Activated CD4-positive, alpha-beta T cell treated with anti-CD3 and anti-CD28 coated beads for 48 hours (primary cell): ENCODE measurements at places on chromosomes 5 and 9.
A peak's percentile ranks its signal among the peaks of the same experiment; 100 is the strongest.

DNA sequence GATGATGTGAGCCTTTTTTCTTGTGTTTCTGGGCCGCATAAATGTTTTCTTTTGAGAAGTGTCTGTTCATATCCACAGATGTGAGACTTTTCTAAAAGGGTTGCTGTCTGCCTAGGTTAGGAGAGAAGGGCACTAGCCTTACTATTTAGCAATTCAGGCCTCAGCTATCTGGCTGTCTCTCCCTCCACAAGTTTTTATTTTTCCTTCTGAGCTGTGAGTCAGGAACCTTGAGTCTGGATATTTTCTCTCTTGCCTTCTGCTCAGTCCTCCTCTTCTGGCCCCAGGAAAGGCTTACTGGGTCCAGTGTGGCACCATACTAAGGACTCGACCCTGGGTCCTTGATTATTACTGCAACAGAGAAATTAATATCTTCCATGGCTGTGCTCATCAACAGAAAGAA lies 187.6 kb downstream of the CSNK1G3 start:
- DNase-seq: no peak

GRCh38 chr9:95317893-95318211 lies 343 bp upstream of the FANCC start:
- DNase-seq: no peak

DNA sequence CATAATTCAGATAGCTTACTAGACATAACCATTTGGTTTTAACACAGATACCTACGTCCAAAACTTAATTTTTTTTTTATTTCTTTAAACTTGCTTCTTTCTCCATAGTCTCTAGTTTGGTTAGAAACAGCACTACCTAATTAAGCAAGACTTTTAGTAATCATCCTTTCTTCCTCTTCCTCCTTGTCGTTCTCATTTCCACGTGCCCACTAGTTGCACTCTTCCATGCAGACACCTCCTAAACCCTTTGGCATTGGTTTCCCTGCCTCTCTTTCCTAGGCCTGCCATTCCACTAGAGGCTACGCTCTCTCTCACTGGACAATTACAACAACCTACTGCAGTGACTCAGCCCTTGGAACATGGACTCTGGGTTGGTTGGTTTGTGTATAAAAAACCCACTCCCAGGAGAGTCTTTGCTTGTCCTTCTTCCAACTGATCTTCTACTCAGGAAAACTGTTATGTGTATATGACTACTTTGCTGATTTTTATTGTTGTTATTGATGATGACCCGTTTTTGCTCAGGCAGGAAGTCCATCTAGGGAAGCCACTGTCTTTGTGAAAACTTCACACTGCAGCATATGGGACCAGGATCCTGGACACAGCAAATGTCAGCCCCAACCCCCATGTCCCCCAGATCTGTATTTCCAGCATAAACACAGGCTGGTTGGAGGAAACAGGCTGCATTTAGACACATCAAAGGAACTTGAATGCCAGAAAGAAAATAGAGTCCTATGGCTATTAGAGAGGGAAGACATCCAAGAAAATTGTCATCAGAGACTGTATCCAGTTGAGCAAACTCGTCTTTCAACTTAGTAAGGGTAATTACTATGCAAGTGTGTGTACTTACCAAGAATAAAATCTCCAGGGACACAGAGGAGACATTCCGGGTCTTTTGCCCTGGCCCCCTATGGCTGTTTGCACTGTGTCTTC lies 503.2 kb downstream of the GADD45G start:
- DNase-seq: no peak

- peak; percentile 49 for DNase-seq
Measured at GRCh38 chr9:121286973-121287741, 19.2 kb downstream of the GSN start.

DNA sequence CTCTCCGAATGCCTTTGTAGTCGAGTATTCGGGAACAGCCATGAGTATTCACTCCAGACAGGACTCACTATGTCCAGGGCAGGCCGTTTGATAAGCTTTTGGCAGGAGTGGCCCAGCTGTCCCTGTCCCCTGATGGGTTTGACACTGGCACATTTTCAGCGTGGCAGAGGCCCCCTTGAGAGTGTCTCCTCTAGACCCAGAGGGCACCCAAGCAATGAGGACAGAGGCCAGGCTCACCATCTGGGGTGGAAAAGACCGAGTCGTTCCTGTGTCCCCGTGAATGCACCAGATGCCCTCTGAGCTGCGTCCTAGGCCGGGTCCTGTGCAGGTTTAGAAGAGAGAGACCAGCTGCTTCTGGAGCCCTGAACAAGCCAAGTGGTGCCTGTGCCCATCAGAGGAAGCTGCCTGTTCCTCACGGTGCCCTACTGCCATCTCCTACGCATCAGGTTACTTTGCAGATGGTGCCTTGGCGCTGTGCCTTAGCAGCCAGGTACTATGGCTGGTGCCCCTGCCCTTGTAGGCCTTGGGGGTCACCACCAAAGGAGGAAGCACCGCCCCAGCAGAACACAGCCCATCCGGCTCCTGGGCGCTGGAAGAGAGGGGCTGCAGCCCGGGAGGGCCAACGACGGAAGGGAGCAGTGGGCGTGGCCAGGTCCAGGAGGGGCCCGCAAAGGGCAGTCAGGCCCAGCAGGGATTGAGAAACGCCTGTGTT lies 42.4 kb downstream of the LRSAM1 start:
- no peak for DNase-seq

- peak; percentile 4 for DNase-seq
Measured at GRCh38 chr9:1709347-1709746, 305.8 kb upstream of the SMARCA2 start.

GRCh38 chr9:108621991-108622855 lies 233.6 kb downstream of the ACTL7B start:
- DNase-seq: no peak

DNA sequence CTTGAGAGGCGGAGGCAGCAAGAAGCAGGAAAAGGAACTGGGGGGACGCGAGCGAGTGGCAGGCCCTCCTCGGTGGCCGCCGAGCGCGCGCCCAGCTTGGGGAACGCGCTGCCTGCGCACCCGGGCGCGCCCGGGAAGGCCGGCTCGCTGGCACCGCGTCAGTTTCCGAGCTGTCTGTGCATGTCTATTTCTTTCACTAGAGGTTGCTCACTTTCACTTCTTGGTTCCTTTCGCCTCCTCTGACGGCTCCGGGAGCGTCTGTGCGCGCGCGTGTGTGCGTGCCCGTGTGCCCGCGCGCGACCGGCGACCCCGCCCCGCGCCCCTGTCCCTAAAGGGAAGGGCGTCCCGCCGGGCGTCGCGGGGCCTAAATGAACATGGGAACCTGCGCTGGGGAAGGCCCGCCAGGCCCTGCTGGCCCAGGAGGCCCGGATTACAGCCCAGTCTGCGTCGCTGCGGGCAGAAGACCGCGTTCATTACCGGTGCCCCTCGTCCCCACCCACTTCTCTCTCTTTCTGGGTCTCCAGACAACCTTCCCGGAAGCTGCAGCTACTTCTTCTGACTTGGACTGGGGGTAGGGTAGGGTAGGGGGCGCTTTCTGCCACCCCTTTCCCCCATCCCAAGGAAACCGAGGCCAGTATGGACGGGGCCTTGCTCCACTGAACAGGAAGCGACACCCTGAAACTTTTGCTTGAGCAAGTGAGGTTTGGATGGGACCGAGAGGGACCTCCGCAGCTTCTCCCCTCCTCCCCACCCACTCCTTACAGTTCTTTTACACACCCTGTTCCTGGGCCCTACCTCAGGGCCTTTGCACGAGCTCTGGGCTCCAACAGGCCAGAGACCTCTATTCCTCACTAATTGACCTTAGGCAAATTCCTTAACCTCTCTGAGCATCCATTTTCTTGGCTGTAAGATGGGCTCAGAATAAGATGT lies 205.8 kb upstream of the IER5L start:
- DNase-seq: peak; percentile 76

DNA sequence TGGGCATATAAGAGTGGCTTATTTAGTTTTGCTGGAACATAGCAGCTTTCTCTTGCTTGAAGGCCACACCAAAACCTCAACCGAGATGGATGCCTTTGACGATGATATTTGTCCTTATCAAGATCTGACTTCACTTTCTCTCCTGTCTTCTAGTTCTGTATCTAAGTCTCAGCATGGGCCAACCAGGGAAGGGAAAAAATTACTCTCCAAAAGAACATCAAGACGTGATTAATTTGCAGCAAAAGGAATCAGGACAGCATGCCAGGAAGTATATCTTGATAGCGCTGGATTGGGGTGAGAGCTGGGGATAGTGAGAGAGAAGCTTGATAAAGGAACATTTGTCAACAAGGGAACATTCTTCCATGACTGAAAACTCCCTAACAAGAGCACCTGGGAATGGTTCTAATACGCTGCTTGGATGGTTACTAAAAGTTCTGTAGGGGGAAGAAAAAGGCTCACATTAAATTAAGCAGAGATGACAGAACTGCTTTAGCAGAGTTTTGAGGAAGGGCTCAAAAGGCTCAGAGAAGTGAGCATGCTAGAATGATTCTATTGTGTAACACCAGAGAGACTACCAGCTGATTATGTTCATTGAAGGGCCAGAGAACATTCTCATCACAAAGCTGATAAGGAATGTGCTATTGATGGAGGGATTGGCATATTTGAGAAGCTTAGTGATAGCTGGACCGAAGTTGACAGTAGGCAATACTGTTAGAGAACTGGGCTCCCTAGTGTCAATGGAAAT lies 21.6 kb upstream of the ANXA1 start:
- DNase-seq: no peak

- DNase-seq: no peak
Measured at GRCh38 chr5:33854733-33855151, 37.0 kb downstream of the ADAMTS12 start.

GRCh38 chr9:115444959-115445358 lies 327.0 kb upstream of the TNC start:
- DNase-seq: no peak

DNA sequence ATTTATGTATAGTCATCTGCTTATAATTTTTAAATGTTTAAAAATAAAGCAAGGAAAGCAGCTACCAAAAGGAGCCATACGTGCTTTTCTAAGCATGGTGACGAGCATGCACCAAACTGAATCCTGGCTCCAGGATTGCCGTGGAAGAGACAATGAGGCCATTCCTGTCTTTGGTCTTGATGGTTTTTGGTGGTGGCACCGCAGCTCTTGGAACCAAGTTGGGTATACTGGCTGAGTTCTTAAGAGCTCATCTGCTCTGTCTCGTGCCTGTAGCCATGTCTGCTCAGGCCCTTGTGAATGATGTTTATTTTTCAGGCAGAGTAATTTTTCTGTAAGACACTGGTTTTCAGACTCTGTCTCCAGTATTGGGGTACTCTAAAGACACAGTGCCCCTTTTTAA lies 246.1 kb downstream of the FANCC start:
- no peak for DNase-seq

GRCh38 chr9:111966861-111967291 lies 70.3 kb downstream of the UGCG start:
- DNase-seq: no peak

- no peak for DNase-seq
Measured at GRCh38 chr9:22098643-22099332, 89.7 kb upstream of the CDKN2B start.

DNA sequence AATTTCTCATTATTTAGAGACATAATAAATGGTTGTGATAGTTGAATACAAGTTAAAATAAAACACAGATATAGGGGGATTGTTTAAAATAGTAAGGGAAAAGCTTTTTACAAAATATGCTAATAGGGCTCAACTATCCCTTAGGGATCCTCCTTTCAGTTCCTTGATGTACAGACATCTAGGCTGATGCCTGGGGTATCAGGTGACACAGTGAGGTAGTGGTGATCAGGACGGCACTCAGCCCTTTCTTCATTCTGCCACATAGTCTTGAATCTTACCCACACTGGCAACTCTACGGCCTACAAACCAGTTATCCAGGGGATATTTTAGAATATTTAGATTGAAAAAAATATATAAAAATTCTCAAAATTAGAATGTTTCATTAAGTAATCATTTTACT lies 12.5 kb upstream of the SLC35D2 start:
- DNase-seq: no peak

DNA sequence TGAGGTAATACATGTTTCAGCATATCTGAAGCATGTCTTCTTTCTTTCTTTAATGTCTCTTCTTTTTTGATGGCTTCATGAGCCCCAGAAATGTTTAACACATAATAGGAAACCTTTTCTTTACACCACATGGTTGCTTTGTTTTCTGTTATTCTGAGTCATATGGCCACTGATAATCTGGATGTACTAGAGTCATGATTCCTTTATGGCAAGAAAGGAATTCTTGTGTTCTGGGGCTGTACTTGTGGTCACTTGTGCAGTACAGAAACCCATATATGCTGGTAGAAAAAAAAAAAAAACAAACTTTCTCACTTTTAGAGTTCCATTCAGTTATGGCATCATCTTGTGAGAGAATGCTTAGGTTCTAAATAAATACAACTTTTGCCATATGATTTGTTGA lies 1669.3 kb upstream of the CDH9 start:
- no peak for DNase-seq
